ENCODE measurements at places on chromosomes 5 and 9. TPM values are rescaled to one million over a fixed set of nuclear protein-coding genes. Genes with fewer than 3 reads are reported as not detected.

PCDHA1 gene
- total RNA-seq = not detected

DNA sequence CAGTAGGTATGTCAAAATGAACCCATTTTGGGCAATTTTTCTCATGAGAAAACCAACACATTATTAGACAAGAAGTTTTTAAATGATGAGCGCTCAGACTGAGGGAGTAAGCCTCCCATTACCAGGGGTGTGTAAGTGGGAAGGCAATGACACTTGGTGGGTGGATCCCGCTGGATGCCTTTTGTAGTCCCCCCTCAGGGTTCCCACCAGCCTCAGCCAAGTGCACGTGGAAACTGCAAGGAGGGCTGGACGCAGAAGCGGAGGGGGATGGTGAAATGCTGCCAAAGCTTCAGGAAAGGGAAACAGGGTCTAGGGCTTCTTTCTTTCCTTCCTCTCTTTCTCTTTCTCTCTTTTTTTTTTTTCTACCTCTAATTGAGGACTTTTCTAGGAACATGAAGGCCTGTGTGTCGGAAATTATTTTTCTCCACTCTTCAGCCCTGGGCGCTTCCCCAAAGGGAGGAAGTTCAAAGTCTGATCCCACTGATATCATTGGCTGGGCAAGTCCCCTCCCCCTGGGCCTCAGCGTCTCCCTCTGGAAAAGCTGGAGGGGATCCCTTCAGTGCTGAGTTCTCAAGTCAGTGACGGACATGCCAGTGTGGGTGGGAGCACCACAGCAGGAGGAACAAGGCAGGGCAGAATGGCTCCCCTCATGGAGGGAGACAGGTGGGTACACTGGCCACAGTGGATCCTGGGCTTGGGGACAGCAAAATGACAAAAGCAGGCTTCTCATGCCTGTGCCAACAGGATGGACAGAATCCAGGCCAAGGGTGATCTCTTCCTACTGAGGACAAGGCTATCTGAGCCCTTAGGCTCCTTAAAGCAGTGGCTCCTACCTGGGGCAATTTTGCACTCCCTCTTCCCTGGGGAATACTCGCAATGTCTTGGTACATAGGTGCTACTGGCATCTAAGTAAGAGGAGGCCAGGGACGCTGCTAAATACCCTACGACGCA, 23.9 kb upstream of the SLC25A51 start:
- DNase-seq = no peak

GRCh38 chr9:78010445-78010844, 21.2 kb downstream of the GNAQ start:
- no peak for DNase-seq

DNA sequence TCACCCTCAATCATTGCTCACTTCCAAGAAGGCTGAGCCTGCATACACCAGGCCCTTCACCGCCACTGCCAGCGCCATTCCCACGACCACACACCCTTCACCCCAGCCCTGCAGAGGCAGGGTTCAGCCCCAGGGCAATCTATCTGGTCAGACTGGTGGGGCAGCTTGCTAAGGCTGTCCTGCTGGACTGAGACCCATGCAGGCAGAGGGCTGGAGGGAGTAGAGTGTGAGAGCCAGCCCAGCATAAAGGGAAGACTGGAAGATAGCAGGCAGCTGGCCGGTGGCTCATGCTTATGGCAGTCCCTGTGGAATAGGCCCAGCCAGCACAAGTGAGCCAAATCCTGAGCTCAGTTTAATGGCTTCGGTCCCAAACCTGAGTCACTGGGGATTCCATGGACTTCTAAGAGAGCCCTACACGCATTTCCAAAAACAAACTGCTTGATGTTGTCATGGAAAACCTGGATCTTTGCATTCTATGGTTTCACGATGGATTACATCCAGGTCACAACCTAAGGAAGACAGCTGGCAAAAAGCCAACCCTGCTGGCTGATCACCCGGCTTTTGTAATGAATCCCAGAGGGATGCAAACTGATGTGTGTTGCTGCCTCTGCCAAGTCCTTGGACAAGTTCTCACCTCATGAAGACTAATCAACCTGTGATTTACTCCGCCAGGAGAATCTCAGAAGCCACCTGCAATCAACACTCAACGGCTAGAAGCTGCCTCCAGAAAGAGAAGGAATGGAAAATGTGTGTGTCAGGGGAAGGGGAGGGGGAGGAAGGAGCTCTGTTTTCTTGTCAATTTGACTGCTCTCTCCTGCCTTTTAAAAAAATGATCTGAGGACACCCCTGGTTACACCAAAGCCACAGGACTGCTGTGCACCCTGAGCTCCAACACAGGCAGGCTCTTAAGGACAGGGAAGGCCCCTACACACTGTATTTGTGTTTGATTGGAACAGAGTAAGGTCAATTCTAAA, 143.6 kb downstream of the LHFPL2 start:
- DNase-seq = peak; percentile 96

DNA sequence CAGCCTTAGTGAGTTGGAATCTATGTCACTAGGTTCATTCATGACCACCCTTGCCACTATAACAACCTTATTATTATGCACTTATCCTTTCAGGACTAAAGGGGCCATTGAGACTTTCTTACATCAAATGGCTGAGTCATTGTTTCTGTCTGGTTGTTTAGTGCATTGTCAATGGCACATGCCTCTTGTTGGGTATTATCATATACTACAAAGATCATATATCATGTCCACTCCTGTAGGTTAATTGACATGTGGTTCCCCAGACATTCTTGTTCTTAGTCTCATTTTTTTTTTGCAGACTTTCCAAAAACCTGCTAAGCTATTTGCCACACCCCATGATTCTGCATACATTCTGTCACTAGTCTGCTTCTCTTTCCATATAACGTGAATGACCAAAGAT, 66.7 kb upstream of the PRDM9 start:
- DNase-seq = no peak

PAPPA gene
- total RNA-seq = 4.9 TPM

DNA sequence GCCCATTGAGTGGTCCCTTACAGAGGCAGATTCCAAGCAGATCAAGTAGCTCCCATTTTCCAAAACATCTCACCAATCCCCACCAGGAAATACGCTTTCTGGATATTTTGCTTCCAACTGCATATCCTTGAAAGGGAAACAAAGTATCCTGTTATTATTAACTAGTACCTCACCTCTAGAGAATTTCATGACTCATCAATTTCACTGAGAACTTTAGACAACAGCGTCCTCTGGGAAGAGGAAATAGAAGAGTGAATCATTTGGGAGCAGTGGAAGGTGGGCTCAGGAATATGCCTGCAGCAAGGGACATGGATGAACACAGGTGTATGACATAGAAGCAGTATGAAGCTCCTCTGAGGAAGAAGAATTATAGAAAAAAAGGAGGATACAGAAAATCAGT, 186.7 kb downstream of the MARCHF11 start:
- DNase-seq = no peak

GRCh38 chr5:144457160-144457559, 286.5 kb downstream of the KCTD16 start:
- DNase-seq = no peak

DNA sequence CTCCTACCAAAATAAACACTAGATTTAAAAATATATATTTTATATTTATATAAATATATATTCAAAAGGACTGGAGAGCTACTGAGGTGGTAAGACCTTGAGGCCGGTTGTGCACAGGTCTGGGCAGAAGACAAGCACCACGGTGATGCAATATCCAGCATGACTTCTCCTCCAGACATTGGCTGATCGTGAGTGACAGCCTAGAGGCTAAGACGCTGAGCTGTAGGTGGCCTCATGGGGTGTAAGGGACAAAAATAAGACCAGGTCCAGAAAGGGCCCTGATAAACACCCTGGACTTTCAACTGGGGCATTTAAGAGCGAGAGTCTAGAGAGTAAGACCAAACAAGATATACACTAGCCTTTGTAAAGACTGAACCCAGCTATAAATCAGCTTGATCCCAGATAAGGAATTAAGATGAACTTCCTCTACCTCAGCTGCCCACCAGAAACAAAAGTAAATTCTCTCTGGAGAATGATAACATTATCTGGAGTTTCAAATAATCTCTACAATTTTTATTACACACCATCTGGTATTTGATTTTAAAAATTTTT, 14.2 kb upstream of the C5orf47 start:
- no peak for DNase-seq

DNA sequence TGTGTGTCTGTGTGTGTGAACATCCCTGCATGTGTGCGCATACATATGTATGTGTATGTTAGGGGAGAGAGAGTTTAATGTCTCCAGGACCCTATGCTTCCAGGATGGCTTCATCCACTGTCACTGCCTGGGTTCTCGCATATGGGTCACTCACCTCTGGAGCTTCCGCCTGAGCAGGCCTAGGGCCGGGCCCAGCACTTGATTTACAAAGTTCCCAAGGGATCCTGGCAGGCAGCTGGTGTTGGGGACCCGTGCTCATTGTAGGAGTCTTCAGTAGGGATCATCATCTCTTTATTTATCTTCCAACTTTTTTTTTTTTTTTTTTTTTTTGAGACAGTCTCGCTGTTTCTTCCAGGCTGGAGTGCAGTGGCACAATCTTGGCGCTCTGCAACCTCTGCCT, 13.0 kb downstream of the TBC1D13 start:
- no peak for DNase-seq

GRCh38 chr5:68720884-68721610, 372.8 kb upstream of the SLC30A5 start:
- no peak for DNase-seq

ERBIN gene
- total RNA-seq = 90.8 TPM

PCDHGA8 gene
- 5.4 TPM for total RNA-seq

- no peak for DNase-seq
Measured at GRCh38 chr5:176167800-176168199, 70.4 kb upstream of the SIMC1 start.

DNA sequence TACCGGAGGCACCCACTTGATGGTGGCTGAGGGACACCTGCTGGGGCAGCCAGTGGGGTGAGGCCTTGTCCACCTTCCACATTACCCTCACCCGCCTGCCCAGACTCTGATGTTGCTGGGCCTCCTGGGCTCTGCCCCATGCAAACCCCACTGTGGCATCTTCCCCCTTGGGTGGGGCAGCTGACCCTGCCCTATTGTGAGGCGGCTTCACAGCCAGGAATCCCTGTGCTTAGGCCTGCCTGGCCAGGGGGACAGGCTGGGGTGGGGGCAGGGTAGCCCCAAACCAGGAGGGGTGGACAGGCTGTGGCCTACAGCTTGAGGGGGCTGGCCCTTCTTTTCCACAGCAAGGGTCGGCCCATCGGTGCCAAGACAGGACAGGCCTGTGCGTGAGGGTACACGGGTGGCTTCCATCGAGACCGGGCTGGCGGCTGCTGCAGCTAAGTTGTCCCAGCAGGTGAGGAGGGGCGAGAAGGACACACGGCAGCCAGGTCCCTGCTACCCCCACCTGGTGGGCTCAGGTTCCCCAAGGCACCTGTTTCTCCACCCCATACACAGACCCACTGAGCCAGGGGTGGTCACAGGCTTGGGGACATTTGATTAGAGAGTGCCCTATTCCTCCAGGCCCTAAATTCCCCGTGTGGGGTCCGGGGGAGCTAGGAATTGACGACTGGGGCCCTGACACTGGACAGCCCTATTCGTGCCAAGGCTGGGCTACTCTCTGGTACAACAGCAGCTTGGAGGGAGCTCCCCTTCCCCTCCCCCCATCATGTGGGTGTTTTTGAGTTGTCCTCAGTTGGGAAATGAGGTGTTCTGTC, 99.2 kb downstream of the PHF2 start:
- peak; percentile 65 for DNase-seq

GRCh38 chr5:96036301-96036700, 74.7 kb upstream of the ELL2 start:
- DNase-seq = no peak

- no peak for DNase-seq
Measured at GRCh38 chr9:7342229-7342628, 457.3 kb downstream of the DMAC1 start.

Measured in sigmoid colon (tissue), 7 donors.